ENCODE measurements at places on chromosomes 2 and 18. TPM values are rescaled to one million over a fixed set of nuclear protein-coding genes. Genes with fewer than 3 reads are reported as not detected.

Gene HOXD12
- not detected for total RNA-seq

Gene LHCGR
- total RNA-seq = not detected

Gene NCKAP5
- not detected for total RNA-seq

Gene FEZ2
- total RNA-seq = 11.2 TPM

Gene GPR45
- total RNA-seq = not detected

Gene SCN3A
- not detected for total RNA-seq

DNA sequence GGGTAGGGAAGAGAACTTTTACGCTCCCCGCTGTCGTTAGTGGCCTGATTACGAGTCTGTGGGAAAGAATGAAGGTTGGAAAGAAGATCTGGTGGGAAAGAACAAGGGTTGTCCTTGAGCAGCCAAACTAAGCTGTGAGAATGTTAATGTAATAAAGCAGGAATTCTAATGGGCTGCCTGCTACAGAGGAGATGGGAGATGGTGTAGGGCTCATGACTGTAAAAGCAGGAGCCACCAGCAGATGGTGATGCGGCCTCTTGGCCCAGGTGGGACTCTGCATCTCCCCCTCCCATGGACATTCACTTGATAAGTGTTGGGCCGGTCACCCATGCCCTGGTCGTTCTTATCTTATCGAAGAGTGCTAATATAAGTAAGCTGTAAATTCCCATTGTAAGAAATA, 150.0 kb downstream of the NEDD4L start:
- DNase-seq = no peak

- no peak for DNase-seq
These were observed 80.3 kb downstream of the GYPC start for GRCh38 chr2:126736133-126736874.

DNA sequence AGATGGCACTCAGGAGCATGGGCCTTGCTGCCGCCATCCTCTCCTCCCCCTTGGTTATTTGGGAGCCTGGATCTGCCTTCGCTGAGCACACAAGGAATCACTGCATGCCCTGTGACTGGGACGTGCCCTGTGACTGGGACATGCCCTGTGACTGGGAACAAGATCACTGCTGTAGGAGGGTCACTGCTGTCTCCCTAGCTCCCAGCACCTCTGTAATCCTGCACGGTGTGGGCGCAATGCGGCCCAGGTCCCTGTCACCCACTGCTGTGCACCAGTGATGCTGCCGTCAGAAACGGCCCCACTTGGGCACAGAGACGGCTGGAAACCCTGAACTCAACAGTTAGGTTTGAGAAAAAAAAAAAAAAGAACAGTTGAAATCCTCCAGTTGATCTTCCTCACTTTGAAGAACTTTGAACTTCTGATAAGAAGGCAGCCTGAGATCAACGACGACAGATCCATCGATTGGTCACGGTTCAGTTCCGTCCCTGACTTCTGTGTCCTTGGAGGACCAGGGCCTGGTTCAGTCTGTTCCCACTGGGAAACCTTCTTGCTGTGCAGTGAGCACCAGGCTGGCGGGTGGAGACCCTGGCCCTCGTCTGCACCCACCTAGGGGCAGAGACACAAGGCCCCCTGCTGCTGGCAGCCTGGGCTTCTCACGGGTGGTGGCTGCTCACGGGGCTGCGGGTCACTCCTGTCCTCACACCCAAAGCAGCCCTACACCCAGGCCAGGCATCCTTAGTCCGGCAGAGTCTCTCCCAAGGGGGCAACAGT, 125.9 kb downstream of the PXDN start:
- DNase-seq = no peak

DNA sequence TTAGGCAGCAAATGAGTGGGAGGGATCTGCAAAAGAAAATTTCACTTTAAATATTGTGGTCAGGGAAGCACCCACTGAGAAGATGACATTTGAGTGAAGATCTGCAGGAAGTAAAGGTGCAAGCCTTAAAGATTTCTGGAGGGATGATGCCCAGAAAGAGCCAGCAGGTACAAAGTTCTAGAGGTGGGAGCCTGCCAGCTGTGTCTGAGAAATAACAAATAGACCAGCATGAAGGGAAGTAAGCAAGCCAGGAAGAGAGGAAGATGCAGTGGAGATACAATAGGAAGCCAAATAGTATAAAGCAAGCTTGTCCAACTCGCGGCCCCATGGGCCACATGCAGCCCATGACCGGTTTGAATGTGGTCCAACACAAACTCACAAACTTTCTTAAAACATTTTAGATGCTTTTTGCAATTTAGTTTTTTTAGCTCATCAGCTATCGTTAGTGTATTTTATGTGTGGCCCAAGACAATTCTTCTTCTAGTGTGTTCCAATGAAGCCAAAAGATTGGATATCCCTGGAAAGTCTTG, 489.9 kb downstream of the DCC start:
- no peak for DNase-seq

DNA sequence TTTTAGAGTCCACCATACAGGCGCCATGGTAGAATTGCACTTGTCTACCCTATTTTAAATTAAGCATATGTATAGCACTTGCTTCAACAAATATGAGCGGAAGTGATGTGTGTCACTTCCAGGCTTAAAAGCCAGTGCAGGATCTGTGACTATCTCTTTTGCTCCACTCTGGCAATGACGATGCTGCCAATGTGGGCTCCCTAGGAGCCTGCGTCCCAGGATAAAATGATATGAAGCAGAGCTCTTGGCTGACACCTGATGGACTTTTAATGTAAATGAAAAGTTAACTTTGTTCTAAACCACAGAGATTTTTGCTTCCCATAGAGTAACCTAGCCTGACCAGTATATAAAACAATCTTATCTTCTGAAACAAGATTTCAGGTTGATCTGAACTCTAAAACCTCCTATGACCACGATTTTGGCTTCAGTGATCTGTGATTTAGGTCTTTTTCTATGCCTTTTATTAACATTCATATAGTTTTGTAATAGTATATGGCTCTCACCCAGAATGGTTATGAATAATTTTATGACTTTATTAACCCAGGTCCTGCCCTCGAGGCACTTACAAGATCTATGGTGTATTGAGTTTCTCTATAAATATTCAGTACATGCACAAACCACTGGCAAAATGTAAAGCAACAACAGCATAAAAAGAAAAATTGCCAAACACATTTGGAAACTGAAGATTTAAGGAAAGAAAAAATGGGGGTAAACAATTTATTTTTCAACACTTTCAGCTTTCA, 422.5 kb upstream of the PIK3C3 start:
- no peak for DNase-seq

- DNase-seq = no peak
These were observed 123.5 kb downstream of the DNAH6 start for GRCh38 chr2:84639751-84640150.

DNA sequence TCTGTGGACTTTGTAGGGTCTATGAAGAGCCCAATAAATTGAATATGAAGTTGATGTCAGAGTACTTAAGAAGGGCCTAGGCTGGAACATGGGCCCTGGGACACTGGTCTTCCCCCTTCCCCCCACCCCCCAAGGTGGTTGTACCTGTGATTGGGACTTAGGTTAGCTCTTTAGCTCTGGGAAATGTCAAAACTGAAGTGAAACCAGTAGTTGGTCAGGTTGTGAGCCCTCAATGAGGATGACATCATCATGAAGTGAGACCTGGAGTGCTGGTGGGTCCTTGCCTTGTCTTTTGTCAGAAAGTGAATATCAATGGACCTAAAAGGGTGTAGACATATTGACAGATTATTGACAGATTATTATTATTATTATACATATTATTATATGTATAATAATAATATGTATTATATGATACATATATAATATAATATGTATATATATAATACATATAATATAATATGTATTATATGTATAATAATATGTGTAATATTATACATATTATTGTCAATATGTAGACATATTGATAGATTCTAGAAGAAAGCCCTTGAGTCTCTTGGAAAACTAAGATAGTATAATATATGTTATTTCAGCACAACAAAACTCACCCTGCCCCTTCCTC, 5.4 kb downstream of the MARS2 start:
- no peak for DNase-seq

- DNase-seq = no peak
These were observed 53.7 kb downstream of the HS1BP3 start for GRCh38 chr2:20596973-20597859.

DNA sequence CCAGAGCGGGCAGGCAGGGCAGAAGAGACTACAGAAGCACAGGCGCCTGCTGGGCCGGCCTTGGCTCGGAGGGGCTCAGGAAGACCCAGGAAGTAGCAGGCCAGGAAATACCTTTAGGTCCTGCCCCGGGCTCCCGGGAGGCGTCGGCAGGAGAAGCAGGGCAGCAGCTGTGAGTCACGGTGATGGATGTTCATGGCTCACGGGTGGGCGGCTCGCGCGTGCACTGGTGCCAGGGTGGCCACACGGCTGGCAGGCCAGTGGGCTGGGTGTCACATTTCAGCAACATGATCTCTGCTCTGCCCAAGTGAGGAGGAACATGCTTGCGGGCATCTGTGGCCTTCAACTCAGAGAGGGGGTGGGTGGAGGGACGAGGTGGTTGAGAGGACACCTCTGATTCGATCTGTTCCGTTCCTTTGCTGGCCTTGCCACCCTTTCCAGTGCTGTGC, 139.3 kb downstream of the KLHL29 start:
- no peak for DNase-seq

- no peak for DNase-seq
These were observed 38.3 kb downstream of the ADI1 start for GRCh38 chr2:3481011-3481400.

GRCh38 chr2:174442546-174443510, 44.0 kb downstream of the GPR155 start:
- no peak for DNase-seq

DNA sequence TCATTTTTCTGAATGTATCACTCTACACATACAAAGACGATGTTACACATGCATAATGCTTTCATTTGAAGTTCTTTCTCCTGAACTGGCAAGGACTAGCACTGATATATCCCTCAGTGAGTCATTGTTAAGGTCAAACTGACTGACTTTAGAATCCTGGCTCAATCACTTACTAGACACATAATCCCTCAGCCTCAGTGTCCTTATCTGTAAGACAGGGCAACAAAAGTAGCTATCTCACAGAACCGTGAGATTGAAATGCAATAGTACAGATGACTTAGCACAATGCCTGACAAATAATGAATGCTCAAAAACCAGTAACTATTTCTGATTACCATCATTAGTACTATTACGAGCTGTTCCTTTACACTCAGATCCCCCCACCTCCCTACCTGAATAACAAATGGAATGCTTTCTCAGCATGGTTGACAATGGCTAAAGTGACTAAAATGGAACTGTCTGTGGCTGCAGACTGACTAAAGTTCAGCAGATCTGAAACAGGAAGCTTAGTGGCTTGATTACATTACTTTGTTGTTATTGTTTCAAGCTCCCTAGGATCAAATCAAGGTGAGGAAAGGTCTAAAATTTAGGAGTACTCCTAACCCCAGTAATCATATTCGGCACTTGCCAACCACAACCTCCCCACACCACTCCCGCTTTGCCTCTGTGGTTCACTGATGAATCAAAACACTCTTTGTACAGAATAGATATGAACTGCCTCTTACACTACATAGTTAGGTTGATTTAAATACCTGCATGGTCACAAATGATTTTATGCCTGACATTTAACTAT, 35.8 kb upstream of the CACNB4 start:
- DNase-seq = no peak

- DNase-seq = no peak
These were observed 78.8 kb downstream of the ZNF804A start for GRCh38 chr2:184677171-184677570.

GRCh38 chr2:19811186-19811585, 90.6 kb downstream of the TTC32 start:
- DNase-seq = no peak
